ENCODE measurements at places on chromosomes 1 and 21. TPM values are rescaled to one million over a fixed set of nuclear protein-coding genes. Genes with fewer than 3 reads are reported as not detected.
A peak's percentile ranks its signal among the peaks of the same experiment; 100 is the strongest.

Gene ADGRL2
- total RNA-seq: 168 TPM

GRCh38 chr1:21680381-21680780, 11.2 kb upstream of the RAP1GAP start:
- H3K27ac ChIP-seq: peak overlapping the region; percentile 76
- no peak for DNase-seq
- no peaks in the 10 kb centered on the region for H3K27me3 ChIP-seq
- no peak overlapping the region for H3K4me3 ChIP-seq
- peaks cover 30% of the 10 kb centered on the region for H3K36me3 ChIP-seq

GRCh38 chr1:106699433-106699832, 357.0 kb upstream of the PRMT6 start:
- no peak for DNase-seq
- H3K4me3 ChIP-seq: no peak overlapping the region
- H3K27me3 ChIP-seq: no peaks in the 10 kb centered on the region
- H3K27ac ChIP-seq: no peak overlapping the region
- no peaks in the 10 kb centered on the region for H3K36me3 ChIP-seq

GRCh38 chr1:37437087-37437486, 37.3 kb upstream of the ZC3H12A start:
- H3K4me3 ChIP-seq: no peak overlapping the region
- no peaks in the 10 kb centered on the region for H3K4me1 ChIP-seq
- H3K27ac ChIP-seq: no peak overlapping the region
- DNase-seq: no peak
- H3K27me3 ChIP-seq: peaks cover 38% of the 10 kb centered on the region

- DNase-seq: no peak
- H3K4me3 ChIP-seq: no peak overlapping the region
- H3K27me3 ChIP-seq: no peaks in the 10 kb centered on the region
Observed at GRCh38 chr1:51410568-51411460, 80.5 kb upstream of the TTC39A start.

DNA sequence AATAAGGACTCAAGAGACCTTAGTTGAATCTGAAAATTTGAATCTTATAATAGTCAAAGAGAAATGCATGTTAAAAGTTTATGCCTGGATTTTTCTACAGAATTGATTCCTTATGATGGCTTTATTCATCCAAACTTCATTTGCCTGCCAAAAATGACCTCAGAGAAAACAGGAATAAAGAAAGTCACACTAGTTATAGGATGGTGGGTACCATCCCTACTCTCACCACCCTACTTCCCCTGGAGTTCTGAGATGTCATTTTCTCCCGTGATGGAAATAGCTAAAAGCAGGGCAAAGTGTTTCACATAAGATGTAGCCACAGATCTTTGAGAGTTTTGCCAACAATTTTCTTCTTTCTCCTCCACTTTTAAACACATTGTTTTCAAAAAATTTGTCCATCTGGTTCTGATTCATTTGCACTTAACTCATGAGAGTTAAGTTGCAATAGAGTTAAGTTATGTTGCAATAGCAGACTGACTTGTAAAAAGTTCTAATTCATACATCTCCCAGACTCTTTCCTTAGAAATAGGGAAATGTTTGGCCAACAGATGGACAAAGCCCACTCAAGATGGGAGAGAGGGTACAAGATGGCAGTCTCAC, 384.6 kb downstream of the PLPP3 start:
- DNase-seq: no peak
- H3K36me3 ChIP-seq: no peaks in the 10 kb centered on the region
- H3K4me3 ChIP-seq: no peak overlapping the region
- no peak overlapping the region for H3K27ac ChIP-seq
- no peaks in the 10 kb centered on the region for H3K27me3 ChIP-seq

GRCh38 chr1:199687321-199687720, 340.2 kb upstream of the NR5A2 start:
- DNase-seq: no peak
- H3K4me1 ChIP-seq: peaks cover 16% of the 10 kb centered on the region
- H3K36me3 ChIP-seq: no peaks in the 10 kb centered on the region
- H3K4me3 ChIP-seq: no peak overlapping the region

- H3K4me1 ChIP-seq: peaks cover 6% of the 10 kb centered on the region
- no peak overlapping the region for H3K27ac ChIP-seq
- no peak for DNase-seq
- H3K4me3 ChIP-seq: no peak overlapping the region
Observed at GRCh38 chr1:185087101-185087500, 41.7 kb downstream of the RNF2 start.

Gene EFNA3
- total RNA-seq: 6.6 TPM

DNA sequence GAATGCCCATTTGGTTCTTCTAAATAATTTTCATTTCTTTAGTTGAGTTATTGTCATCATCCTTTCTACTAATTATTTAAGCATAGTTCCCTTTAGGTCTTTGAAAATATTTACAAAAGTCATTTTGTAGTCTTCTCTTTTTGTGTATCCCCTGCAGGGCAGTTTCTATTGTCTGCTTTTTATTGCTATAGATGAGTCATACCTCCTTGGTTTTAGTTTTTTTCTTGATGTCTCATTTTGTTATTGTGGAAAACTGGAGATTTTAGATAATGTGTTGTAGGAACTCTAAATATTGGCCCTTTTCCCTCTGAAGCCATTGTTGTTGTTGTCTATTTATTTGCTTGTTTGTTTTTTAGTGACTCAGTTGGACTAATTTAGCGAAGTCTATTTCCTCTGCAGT, 387.9 kb downstream of the NUF2 start:
- no peak overlapping the region for H3K27ac ChIP-seq
- no peaks in the 10 kb centered on the region for H3K27me3 ChIP-seq
- no peak for DNase-seq

DNA sequence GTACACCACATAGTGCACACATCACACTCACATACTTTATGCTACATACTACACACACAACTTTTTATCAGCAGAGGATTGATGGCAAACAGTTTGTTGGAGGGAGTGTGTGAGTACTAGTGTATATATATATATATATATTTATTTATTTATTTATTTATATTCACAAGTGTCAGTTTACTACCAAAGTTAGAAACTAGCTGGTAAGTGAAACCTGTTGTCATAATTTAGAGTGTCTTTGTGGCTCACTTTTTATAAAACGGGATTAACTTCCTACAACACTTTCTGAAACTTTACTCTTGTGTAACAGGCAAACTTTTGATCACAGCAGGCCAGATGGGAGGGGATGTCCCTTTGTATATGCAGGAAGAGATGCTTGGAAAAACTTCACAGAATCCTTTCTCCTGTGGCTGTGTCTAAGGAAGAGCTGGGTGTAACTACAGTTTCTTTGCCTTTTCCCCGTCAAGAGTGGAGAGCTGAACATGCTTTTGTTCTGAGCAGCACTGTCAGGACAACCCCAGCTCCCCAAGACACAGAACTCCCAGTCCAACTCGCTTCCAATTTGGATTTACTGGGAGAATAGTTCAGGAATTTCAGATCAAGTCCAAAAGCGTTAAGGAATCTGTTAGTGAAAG, 1.9 kb upstream of the SAMD13 start:
- no peaks in the 10 kb centered on the region for H3K27me3 ChIP-seq
- H3K27ac ChIP-seq: peak overlapping the region; percentile 85
- H3K4me3 ChIP-seq: peak overlapping the region; percentile 86
- H3K36me3 ChIP-seq: no peaks in the 10 kb centered on the region

All from neural crest cell (in vitro differentiated cells).